Osteoblast (primary cell): ENCODE measurements at places on chromosomes 4 and X. TPM values are rescaled to one million over a fixed set of nuclear protein-coding genes. Genes with fewer than 3 reads are reported as not detected.

- DNase-seq, result no peak
- H3K36me3 ChIP-seq, result no peaks in the 10 kb centered on the region
- no peaks in the 10 kb centered on the region for H3K27me3 ChIP-seq
- H3K27ac ChIP-seq, result no peak overlapping the region
- no peaks in the 10 kb centered on the region for H3K4me1 ChIP-seq
- H3K4me3 ChIP-seq, result no peak overlapping the region
Measured at GRCh38 chr4:121009578-121010478, 62.5 kb downstream of the NDNF start.

DNA sequence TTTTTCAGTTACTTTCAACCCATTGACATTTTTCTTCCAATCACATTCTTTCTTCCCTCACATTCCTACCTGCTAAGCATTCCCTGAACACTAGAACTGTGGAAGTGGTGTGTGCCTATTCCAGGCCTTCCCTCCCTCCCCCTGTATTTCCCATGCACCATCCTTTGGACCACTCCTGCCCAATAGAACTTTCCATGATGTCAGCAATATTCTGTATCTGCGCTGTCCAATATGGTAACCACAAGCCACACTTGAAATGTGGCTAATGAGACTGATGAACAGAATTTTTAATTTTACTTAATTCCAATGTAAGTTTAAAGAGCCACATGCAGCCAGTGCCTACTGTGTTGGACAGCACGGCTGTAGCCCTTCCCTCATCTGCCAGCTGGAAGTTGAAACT, 57.5 kb downstream of the DCTD start:
- H3K27ac ChIP-seq, result no peak overlapping the region
- no peaks in the 10 kb centered on the region for H3K4me1 ChIP-seq
- H3K27me3 ChIP-seq, result peaks cover 4% of the 10 kb centered on the region
- no peak overlapping the region for H3K4me3 ChIP-seq

GRCh38 chr4:188032583-188032982, 37.0 kb downstream of the ZFP42 start:
- no peaks in the 10 kb centered on the region for H3K36me3 ChIP-seq
- H3K27ac ChIP-seq, result no peak overlapping the region
- H3K4me1 ChIP-seq, result no peaks in the 10 kb centered on the region
- H3K27me3 ChIP-seq, result no peaks in the 10 kb centered on the region

- H3K36me3 ChIP-seq, result no peaks in the 10 kb centered on the region
- peaks cover 18% of the 10 kb centered on the region for H3K27me3 ChIP-seq
- H3K27ac ChIP-seq, result no peak overlapping the region
Measured at GRCh38 chr4:8503801-8504200, 63.2 kb downstream of the TRMT44 start.

GRCh38 chrX:49237060-49237459, 1.8 kb downstream of the CCDC22 start:
- no peaks in the 10 kb centered on the region for H3K36me3 ChIP-seq
- H3K27me3 ChIP-seq, result no peaks in the 10 kb centered on the region
- no peak overlapping the region for H3K4me3 ChIP-seq
- no peaks in the 10 kb centered on the region for H3K4me1 ChIP-seq
- DNase-seq, result peak; percentile 57
- H3K27ac ChIP-seq, result no peak overlapping the region

DAPP1 gene
- not detected in 2 replicates for total RNA-seq

SCML2 gene
- total RNA-seq, result 0.88 and 1.4 TPM in 2 replicates

MAGEA8 gene
- not detected in 2 replicates for total RNA-seq

CYSLTR1 gene
- under 0.01 TPM in 1 of 2 replicates, not detected in the other for total RNA-seq

AFP gene
- total RNA-seq, result not detected in 2 replicates

SUPT20HL1 gene
- total RNA-seq, result not detected in 2 replicates

DNA sequence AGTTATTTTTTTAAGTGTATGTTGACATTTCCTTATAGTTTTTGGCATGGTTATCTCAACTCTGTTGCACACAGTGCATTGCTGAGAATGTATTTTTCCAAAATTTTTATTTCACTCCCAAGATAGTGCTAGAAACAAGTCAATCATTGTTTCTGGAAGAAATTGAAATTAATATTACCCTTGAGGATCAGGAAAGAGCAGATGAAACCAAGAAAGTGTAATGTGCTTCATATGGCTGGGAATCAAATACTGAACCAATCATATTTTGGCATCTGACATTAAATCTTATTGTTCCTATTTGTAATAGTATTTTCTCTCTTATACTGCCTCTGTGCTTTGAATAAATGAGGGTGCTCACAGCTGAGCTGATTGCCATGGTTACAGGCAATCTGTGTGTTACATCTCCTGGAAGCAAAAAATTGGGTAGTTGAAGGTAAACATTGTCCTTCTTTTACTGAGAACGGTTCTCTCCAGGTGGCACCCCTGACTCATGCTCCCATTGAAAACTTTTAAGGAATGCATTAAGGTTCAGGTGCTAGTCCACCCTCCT, 358.2 kb upstream of the NR3C2 start:
- H3K4me1 ChIP-seq, result no peaks in the 10 kb centered on the region
- H3K27ac ChIP-seq, result no peak overlapping the region
- no peak overlapping the region for H3K4me3 ChIP-seq
- no peaks in the 10 kb centered on the region for H3K27me3 ChIP-seq
- no peaks in the 10 kb centered on the region for H3K36me3 ChIP-seq

VCX2 gene
- total RNA-seq, result not detected in 2 replicates

GRCh38 chr4:139647184-139647583, 18.4 kb upstream of the MGST2 start:
- H3K4me3 ChIP-seq, result no peak overlapping the region
- DNase-seq, result no peak

HELQ gene
- total RNA-seq, result 17.4 and 18.3 TPM in 2 replicates

- peak; percentile 66 for DNase-seq
- peak overlapping the region; percentile 78 for H3K4me3 ChIP-seq
- H3K27ac ChIP-seq, result peak overlapping the region; percentile 67
- H3K4me1 ChIP-seq, result peaks cover 5% of the 10 kb centered on the region
Measured at GRCh38 chrX:131746491-131746968, 202.7 kb downstream of the OR13H1 start.

GRCh38 chr4:155602351-155603140, 64.1 kb upstream of the GUCY1A1 start:
- no peak overlapping the region for H3K27ac ChIP-seq
- H3K27me3 ChIP-seq, result no peaks in the 10 kb centered on the region
- DNase-seq, result no peak

RBMXL3 gene
- not detected in 2 replicates for total RNA-seq

GPAT3 gene
- 0.36 and 0.59 TPM in 2 replicates for total RNA-seq

GRCh38 chr4:145619639-145619996, 433 bp downstream of the MMAA start:
- no peaks in the 10 kb centered on the region for H3K27me3 ChIP-seq
- H3K27ac ChIP-seq, result peak overlapping the region; percentile 99
- H3K4me1 ChIP-seq, result peaks cover 21% of the 10 kb centered on the region
- H3K36me3 ChIP-seq, result no peaks in the 10 kb centered on the region
- DNase-seq, result peak; percentile 59
- H3K4me3 ChIP-seq, result peak overlapping the region; percentile 95

DNA sequence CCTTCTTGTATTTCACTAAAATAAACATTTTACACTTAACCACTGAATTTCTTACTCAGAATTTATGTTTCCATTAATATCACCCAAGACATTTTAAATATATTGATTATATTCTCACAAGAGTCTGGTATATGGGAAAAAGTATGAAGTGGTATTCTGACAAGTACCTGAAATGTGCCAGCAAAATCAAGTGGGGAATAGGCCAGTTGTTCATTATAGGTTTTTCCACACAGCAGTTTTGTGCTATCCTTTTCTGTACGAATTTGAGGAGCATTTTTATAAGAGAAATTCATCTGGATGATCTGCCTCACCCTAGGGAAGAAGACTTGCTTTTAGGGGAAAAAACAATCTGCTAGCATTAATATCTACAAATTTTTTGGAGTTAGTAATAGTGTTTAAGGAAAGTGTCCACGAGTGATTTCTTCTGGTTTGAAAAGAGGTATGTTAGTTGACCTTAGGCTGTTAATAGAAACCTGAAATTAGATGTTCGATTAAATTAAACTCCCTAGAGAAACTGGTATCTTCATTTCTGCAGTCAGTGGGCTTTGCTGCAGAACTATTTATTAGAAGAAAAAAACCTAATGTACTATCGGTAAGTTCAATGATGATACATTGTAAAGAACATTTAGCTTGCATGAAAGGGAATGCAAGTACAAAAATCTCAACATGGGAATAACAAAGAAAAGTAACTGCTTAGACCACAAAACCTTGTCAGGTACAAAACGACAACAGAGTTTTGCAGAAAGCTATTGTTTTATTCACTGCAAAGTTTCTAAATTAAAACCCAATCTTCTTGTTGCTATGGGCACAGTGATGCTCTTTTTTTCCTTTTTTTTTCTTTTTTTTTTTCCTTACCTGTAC, 1.8 kb downstream of the KLF3 start:
- peaks cover 34% of the 10 kb centered on the region for H3K4me1 ChIP-seq
- DNase-seq, result peak; percentile 27
- H3K27ac ChIP-seq, result peak overlapping the region; percentile 95
- H3K36me3 ChIP-seq, result no peaks in the 10 kb centered on the region

GRCh38 chr4:56156141-56156540, 207.4 kb downstream of the CEP135 start:
- DNase-seq, result no peak
- H3K4me1 ChIP-seq, result no peaks in the 10 kb centered on the region
- no peaks in the 10 kb centered on the region for H3K36me3 ChIP-seq
- no peak overlapping the region for H3K27ac ChIP-seq
- H3K27me3 ChIP-seq, result no peaks in the 10 kb centered on the region
- no peak overlapping the region for H3K4me3 ChIP-seq

DNA sequence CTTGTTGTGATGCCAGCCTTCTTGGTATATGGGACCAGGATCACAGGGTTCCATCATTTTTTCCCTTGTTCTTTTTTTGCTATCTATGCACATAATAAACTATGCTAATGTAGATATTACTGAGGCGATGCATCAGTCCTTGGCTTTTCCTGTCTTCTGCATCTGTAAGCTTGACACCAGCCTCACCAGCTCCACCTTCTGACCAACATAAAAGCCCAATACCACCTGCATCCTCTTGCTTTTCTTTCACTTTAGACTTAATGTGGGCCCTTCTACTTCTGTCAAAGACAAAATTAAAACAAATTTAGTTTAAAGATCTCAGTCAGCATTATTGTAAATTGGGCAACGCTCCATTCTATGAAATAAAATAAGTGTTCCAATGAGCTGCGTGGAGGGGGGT, 1718.8 kb upstream of the PCDH10 start:
- H3K27ac ChIP-seq, result no peak overlapping the region
- no peaks in the 10 kb centered on the region for H3K4me1 ChIP-seq
- no peaks in the 10 kb centered on the region for H3K36me3 ChIP-seq
- DNase-seq, result no peak
- no peaks in the 10 kb centered on the region for H3K27me3 ChIP-seq

DNA sequence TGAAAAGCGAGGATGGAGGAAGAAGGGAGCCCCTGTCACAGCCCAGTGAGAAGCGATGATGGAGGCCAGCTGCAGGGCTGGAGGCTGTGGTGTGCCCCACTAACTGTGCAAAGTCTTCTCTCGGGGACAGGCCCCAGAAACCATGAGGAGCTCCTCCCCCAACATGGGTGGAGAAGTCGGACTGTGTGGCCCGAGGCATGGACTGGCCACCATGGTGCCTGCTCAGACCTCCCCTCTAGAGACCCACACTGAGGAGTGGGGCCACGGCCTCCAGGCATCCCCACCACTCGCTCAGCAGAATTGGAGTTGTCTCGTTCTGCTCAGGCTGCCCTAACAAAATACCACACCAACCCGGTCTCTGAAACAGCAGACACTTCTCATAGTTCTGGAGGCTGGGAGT, 12.2 kb upstream of the PDE6B start:
- DNase-seq, result no peak
- no peaks in the 10 kb centered on the region for H3K36me3 ChIP-seq
- peaks cover 5% of the 10 kb centered on the region for H3K27me3 ChIP-seq
- no peak overlapping the region for H3K4me3 ChIP-seq
- no peaks in the 10 kb centered on the region for H3K4me1 ChIP-seq

MXRA5 gene
- 20.9 and 27.9 TPM in 2 replicates for total RNA-seq

CFP gene
- 0.29 and 0.36 TPM in 2 replicates for total RNA-seq

TMEM47 gene
- total RNA-seq, result 85.7 and 111 TPM in 2 replicates

GRCh38 chrX:84170931-84171330, 17.1 kb downstream of the RPS6KA6 start:
- no peak overlapping the region for H3K4me3 ChIP-seq
- no peaks in the 10 kb centered on the region for H3K36me3 ChIP-seq
- DNase-seq, result no peak

DNA sequence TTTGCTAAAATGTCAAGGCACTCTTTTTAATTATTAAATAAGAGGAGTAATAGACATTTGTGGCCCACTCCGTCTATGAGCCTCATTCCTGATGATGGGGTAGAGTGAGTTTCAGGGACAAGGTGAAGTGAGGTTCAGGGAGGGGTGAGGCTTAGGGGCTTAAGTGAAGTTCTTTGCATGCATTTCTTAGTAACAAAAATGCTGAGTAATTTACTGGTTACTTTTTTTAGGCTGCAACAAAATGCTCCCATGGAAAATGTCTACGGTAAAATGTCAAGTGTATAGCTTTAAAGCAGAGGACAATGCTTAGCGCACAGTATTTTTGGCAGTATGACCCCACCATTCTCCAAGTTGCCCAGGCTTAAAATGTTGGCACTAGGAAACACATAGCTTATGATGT, 2.0 kb upstream of the USO1 start:
- H3K27me3 ChIP-seq, result no peaks in the 10 kb centered on the region
- peaks cover 26% of the 10 kb centered on the region for H3K4me1 ChIP-seq
- no peak overlapping the region for H3K4me3 ChIP-seq
- DNase-seq, result peak; percentile 19

- no peaks in the 10 kb centered on the region for H3K36me3 ChIP-seq
- no peak overlapping the region for H3K4me3 ChIP-seq
- DNase-seq, result no peak
- no peaks in the 10 kb centered on the region for H3K4me1 ChIP-seq
- H3K27me3 ChIP-seq, result no peaks in the 10 kb centered on the region
- no peak overlapping the region for H3K27ac ChIP-seq
Measured at GRCh38 chr4:171025776-171026175, 787.4 kb upstream of the GALNTL6 start.
